CD8-positive, alpha-beta memory T cell (primary cell): ENCODE measurements at places on chromosomes 4 and X. TPM values are rescaled to one million over a fixed set of nuclear protein-coding genes. Genes with fewer than 3 reads are reported as not detected.

DNA sequence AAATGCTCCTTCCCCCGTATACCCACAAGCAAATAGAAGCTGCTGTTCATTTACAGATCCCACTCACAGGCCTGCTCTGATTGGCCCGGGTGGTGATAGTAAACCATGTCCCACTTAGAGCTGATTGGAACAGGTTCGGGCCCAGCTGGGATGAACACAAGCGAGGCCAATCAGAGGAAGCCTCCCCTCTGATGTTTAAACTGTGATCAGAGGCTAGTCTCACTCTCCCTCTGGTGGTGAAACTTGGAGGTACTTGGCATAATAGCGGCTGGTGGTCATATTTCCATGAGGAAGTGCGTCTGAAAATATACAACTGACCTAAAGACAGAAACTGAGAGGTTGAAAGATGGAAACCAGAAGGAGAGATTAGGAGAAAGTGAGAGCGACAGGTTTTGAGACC lies 51.5 kb upstream of the TRPC3 start:
- no peak for DNase-seq
- no peak overlapping the region for H3K27ac ChIP-seq
- H3K36me3 ChIP-seq = no peaks in the 10 kb centered on the region
- H3K27me3 ChIP-seq = no peaks in the 10 kb centered on the region
- no peaks in the 10 kb centered on the region for H3K4me1 ChIP-seq
- no peak overlapping the region for H3K4me3 ChIP-seq

COQ2 gene
- 24.3 TPM for total RNA-seq

GRCh38 chrX:22105971-22106370 lies 73.8 kb downstream of the PHEX start:
- no peaks in the 10 kb centered on the region for H3K36me3 ChIP-seq
- DNase-seq = no peak
- no peak overlapping the region for H3K27ac ChIP-seq
- H3K4me3 ChIP-seq = no peak overlapping the region
- no peaks in the 10 kb centered on the region for H3K27me3 ChIP-seq

DNA sequence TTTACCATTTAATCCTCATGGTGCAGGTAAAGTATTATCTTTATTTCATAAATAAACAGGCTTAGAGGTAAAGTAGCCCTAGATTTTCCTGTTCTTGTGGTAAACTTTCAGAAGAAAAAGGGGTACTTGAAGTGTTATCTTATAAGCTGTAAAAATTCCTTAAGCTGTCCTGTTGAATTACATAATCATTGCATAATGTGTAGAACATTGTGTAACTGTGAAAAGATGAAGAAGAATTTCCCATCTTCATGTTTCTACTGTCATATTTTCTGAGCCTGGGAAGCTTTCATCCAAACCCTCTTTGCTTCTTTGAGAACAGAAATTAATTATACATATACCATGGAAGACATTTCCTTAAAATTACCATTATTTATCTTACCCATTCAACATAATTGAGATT lies 90.5 kb downstream of the ELOVL6 start:
- H3K27me3 ChIP-seq = no peaks in the 10 kb centered on the region
- no peak for DNase-seq
- H3K4me1 ChIP-seq = no peaks in the 10 kb centered on the region

FAM9C gene
- total RNA-seq = not detected
